ENCODE measurements at places on chromosomes 16 and 17.
A peak's percentile ranks its signal among the peaks of the same experiment; 100 is the strongest.

DNA sequence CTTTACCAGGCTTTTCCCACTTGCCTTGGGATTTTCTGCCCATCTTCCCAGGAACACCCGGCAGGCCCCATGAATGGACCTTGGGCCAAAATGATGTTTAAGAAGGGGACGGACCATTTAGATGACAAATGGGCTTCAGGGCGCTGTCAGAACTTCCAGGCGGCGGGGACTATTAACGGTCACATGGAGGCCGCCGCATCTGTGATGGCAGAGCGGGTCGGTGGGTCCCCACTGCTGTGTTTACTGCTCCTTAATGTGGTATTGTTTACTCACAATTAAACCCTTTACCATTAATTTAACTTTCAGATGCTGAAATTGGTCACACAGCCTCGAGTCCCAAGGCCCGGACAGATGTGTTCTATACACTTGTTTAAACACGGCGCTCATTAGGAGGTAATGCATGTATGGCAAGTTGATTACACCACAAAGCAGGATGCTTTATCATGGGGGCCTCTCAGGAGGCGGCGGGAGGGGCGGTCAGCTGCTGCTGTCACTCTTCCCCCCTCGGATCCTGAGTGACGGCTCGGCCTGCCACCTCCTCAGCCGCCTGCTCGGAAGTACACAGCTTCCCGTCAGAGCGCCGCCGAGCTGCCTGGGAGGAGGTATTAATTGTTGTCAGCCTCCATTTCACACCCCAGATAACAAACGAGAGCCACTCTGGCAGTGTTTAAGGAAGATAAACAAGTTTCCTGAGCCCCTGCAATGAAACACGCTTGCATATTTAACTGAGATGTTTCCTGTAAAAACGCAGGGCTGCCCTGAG, 83.9 kb upstream of the IRX3 start:
- DNase-seq, result no peak

DNA sequence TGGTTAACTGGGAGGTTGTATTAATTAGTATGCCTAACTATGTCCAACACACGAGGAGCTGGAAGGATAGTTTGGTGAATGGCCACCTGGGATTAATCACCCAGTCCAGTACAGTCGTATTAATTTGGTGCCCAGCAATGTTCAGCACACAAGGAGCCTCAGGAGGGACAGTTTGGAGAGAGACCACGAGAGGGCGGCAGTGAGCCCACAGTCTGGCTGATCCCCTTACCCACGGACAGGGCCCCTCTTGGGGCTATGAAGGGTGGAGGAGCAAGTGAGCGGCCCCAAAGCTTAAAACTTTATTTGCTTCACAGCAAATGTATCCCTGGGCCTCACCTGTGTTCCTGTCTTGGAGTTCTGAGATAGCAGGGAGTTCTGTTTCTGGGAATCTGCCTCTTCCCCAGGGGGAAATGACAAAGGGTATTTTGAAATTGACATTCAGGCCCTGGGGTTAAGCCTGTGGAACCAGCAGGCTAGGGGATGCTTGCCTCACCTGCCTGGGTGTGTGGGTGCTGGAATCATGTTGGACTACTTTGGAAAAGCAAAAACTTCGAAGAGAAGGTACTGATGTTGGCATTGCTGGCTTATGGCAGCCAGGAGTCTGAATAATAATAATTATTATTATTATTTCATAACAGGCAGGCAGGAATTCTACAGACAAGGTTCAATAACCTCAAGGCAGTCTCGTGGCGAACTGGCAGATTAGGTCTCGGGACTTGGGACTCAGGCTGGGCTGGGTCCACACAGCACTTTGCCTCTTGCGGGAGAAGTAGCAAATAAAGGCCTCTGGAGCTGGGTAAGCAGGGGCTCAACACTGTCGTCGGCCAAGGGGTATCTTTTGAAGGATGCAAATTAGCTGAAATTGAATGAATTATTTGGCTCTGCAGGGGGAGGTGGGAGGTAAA, 227.6 kb upstream of the ASIC2 start:
- peak; percentile 5 for DNase-seq

DNA sequence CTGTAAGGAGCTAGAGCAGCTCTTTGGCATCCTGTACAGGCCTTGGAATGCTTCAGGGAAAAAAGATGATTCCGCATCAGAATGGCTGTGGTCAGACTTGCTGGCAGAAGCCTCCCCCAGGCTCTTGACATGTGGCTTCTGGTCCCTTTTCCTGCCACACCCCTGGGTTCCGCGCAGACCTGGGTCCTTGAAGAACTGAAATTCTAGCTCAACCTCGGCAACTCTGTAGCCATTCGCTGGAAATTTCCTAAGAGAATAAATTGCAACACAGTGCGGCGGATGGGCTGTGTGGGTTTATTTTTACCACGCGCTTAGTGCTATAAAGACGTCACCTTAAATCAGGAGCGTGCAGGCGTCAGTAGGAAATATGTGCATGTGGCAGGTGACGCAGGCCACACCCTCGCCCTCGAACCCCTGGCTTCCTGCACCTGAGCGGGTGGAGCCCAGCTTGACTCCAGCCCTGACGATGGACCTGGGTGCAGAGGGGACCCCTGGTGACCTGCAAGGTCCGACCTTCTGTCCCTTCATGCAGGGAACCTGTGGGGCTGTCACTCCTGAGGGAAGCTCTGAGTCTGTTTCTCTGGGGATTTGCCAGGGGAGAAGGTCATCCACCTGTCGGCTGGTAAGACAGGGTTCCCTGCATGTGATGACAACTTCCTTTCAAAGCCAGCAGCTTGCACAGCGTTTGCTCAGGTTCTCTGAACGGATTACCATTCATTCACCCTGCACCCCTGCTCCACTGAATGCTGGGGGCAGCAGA, 46.3 kb downstream of the METRNL start:
- DNase-seq, result peak; percentile 31

DNA sequence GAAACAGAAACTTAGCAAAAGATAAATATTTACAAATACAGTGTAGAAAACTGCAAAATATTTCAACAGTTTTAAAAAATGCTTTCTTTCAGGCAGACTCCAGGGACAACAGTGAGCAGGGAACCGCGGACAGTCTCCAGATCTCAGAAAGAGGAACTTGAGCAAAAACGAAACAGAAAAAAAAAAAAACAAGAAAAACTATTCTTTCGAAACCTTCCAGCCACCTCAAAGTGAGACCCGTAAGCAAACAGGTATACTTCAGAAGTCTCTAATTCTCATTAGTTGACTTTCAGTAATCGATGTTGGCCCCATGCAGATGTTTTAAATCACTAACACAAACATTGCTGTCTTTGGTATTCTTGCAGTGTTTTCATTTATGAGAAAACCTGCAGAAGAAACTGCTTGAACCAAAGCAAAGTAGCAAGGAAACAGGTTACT, 15.7 kb upstream of the CCL1 start:
- no peak for DNase-seq

DNA sequence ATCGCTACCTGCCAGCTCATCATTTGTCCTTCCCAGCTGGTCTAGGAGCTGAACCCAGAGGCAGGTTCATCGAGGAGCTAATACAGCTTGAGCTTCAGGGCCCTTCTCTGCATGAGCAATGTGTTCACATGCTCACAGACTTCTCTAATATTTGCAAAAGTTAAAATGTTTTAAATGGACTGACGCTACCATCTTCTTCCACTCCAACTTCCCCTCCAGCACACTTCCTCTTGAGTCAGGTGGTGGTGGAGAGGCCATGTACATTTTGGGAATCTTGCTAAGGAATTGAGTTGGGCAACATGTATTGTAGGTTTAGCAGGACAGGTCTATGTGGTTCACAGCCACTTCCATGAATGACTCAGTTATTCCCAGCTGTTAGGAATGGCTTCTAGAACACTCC, 21.6 kb upstream of the RHOT1 start:
- no peak for DNase-seq

DNA sequence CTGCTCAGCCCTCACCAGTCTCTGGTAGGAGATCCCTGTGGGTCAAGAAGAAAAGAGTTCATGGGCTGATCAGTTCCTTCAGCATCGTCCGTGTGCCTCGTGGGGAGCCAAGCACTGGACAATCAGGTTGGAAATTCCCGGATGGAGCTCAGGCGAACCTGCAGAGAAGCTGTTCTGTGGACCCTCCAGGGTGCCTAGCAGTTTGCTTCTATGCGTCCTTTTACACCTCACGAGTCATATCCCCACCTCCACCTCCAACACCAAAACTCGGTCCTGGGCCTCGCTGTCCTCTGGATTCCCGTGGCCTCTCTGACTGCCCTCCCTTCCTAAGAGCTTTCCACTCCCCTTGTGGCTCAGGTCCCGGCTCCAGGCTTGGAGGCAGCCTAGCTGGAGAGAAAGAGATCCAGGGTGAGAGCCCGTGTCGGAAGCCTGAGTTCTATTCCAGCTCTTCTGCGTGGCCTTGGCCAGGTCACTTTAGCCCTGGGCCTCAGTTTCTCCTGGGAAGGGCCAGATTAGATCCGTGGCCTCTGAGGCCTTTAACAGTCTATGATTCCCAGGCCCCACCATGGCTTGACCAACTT, 26.2 kb upstream of the PIK3R6 start:
- no peak for DNase-seq

DNA sequence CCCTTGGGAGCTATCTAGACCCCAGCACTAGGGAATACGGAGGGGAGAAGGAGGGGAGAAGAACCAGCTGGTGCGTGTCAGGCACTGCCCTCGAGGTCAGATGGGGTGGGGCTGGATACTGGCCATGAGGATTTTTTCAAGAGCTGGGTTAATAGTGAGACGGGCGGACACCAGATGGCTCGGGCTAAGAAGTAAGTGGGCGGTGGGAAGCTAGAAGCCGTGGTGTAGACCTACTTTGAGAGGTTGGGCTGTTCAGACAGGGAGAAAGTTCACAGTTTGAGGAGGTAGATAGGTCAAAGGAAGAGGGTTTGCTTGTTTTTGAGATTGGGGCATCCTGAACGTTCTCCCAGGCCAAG, 303.8 kb downstream of the SEC14L1 start:
- DNase-seq, result no peak

DNA sequence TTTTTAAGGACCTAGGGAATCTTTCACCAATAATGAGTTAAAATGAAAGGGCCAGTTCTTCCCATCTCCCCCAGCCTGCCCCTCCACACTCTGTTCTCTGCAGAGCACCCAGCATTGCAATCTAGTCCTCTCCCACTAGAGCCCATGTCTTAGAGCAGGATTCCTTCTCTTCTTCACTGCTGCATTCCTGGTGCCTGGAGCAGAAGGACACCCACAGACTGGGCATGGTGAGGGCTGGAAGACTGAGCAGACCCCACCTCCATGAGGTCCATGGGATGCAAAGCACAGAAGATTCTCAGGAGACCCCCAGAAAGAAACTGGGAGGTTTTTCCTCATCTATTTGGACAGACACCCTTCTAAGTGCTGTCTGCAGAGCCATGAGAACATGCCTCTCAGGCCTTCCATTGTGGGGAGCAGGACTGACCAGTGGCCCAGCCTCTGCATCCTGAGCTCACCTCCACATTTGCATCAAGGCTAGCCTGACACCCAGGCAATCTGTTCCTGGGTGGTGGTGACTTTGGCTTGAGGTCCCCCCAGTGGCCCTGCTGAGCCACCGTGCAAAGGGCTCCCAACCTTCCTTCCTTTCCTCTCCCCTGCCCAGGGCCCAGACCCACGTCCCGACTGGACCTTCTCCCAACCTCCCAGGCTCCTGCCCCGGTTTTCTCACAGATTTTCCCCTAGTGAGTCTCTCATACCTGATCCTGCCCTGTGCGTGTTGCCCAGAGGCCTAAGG, 74.2 kb upstream of the ZNF469 start:
- DNase-seq, result no peak

DNA sequence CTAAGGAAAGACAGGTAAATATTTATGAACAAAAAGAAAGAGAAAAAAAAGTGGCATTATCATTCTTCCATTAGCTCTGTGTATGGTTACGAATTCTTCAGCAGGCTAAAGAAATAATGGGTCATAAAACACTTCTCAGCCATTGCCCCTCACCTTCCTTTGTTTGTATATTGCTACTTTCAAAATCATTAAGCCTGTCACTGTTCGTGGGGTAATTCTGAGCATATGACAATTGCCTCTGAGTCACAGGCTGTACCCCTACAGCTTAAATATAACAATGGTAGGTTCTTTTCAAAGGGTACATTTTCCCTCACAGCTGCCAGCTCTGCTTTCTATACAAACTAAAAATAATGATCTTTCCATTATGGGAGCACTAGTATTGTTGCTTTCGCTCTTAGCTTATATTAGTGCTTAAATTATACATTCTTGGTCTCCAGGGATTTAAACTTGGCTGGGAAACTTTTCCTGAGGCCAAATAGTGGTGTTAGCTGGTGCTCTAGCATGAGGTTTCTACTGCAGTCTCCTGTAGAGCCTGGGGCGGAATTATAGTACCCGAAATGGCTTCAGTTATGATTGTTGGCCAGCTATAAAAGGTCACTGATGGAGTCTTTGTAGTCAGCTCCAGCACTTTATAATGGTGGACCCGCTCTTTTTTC, 74.7 kb upstream of the CDH11 start:
- DNase-seq, result no peak

DNA sequence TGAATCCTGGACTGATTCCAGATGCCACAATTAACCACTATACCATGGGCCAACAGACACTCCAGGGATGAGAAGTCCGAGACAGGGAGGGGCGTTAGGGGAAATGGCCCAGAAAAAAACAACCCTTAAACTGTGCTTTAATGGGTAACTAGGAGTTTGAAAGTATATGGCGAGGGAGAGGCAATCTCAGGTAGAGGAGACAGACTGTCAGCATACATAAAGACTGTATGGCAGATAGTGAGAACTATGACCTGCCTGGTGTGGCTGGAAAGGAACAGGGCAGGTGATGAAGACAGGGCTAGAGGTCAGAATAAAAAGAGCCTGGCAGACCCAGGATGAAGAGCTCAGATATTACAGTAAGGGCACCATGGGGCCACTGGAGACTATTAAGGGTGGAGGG, 8.1 kb downstream of the ZZEF1 start:
- DNase-seq, result no peak

DNA sequence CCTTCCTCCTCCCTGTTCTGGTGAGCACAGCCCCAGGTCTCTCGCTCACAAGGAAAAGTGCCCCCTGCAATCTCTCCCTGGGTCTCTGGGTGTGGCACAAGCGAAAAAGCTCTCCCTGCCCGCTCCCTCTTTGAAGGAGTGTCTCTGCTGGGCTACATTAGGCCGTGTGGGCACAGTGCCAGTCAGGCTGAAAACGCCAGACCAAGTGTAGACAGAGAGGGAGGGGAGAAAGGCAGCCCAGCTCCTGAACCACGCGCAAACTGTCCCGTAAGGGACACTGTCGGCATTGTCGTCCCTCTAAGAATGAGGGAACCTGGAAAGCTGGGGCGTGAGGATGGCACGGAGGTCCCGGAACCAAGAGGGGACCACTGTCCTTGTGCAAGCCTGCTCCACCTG, 3.9 kb downstream of the SMIM5 start:
- DNase-seq, result no peak

GRCh38 chr16:71564335-71564967, 12.4 kb downstream of the TAT start:
- DNase-seq, result no peak

GRCh38 chr17:64707050-64707591, 45.0 kb upstream of the SMURF2 start:
- peak; percentile 28 for DNase-seq

GRCh38 chr16:2584729-2585650, 47.2 kb downstream of the PDPK1 start:
- no peak for DNase-seq

- DNase-seq, result no peak
Observed at GRCh38 chr16:1757714-1758461, 13.5 kb downstream of the NME3 start.

Data from amygdala (tissue), 56 donors.